ENCODE measurements at places on chromosomes 3 and 15.
A peak's percentile ranks its signal among the peaks of the same experiment; 100 is the strongest.

DNA sequence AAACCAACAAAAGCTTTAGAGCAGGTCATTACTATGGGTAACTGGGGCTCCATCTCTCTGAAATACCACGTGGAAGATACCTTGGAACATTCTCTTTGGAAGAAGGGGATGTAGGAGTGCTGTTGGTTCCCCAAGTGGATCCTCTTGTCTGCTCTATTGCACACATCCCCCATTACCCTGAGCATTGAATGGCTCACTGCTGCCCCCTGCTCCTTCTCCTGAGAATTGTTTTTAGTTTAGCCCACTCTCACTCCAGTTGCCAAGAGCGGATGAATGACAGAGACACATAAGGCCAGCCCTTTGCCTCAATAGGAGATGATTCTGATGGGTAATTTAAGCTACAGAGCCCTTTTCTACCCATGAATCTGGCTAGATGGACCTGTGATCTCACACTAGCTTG is 135.6 kb upstream of the SUCLG2 start:
- no peak for DNase-seq

GRCh38 chr3:149339931-149340309 is 6.5 kb upstream of the TM4SF18 start:
- DNase-seq: peak; percentile 98

DNA sequence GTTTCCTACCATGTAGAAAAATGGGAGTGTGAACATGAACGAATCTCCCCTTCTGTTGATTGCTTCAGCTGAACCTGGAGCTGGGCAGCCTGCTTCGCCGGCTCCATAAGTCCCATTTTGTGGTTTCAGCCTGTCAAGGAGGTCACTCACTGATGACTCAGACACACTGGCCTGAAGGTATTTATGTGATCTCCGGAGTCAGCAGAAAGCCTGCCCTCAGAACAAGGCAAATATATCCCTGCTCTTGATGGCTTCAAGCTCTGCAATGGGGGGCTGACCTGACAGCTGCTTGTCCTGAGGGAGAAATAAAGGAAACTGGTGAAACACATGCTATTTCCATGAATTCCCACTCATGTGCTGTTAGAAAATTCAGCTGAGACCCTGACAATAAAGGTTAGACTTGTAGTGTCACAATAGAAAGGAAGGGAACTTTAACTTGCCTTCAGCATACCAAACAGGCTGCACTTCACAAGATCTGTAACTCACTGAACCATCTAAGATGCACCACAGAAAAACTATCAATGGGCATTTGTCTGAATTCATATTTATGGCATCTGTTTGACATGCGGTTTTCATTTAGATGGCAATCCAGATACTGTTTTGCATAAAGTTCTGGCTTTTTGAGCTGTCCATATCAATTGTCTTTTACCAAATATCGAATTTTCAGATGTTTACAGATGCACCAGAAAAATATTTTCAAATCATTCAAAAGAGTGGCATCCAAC is 282.0 kb upstream of the VEPH1 start:
- peak; percentile 87 for DNase-seq

DNA sequence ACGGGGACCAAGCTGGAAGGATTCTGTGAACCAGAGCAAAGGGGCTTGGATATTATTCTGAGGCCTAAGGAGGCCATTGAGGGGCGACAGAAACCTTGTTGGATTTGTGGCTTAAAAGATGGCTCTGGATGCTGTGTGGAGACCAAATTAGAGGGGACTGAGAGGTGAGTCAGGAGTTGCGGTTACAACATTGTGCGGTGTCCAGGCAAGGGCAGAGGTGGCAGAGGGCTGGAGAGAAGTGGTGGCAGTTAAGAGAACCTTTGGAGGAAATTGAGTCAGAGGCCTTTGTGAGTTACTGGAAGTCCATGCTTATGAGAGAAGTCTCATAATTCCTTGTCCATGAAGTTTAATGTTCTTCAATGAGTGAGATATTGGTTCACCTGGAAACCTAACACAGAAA is 143.2 kb downstream of the FAM43A start:
- DNase-seq: no peak

DNA sequence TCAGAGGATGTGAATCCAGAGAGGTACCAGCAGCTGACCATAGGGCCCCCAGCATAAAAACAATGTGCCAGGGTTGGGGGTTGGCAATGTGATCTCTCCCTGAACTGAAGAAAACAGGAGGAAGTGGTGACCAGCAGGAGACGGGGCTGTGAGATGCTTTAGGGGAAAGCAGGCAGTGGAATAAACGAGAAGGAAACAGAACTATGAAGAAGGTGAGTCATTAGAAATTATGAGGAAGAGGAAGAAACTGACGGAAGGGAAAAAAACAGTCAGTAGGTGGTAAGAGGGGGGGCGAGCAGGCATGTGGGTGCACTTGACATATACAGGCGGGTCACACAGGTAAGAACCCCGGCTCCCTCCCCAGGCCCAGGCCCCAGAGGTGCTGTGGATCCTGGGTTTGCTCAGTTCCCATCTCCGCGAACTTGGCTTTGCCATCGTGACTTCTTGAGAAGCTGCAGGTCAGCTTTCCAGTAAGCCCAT is 42.2 kb upstream of the B3GNT5 start:
- DNase-seq: no peak

DNA sequence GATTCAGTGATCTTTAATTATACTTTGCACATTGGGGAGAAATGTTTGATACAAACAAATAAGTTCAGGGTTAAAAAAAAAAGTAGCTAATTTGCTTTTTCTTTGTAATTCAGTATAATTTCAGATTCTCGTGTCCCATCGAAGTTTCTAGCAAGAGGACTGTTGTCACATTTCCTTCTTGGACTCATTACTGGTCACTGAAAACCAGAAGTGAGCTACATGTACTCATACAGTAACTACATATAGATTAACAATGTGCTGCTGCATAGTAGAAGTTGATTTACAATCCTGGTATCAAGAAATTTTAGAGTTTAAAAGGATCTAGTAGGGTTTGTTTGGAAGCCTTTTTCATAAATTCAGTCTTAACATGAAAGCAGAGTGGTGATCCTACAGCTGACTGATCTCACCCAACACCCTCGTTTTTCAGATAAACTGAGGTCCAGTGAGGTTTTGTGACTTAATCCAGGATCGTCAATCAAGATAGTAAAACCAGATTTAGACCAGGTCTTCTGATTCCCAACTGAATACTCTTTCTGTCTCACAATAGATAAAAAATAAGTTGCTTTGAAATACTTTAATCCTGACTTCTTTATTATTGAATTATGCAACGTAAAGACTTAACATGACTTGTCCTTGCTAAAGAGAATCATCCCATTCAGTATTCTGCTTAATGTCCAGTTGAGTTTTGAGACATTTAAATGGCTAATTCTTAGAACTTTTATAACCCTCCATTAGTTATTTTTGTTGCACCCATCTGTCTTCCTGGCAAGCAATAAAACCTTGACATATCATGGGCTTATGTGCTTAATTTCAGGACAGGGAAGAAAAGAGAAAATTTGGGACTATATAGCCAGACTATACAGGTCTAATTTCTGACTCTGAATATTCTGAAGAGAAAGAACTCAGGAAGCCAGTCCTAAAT is 2.8 kb downstream of the SEC62 start:
- no peak for DNase-seq

GRCh38 chr3:192060160-192060781 is 599.3 kb downstream of the PYDC2 start:
- DNase-seq: no peak

GRCh38 chr3:17678116-17678741 is 64.2 kb downstream of the TBC1D5 start:
- peak; percentile 31 for DNase-seq

DNA sequence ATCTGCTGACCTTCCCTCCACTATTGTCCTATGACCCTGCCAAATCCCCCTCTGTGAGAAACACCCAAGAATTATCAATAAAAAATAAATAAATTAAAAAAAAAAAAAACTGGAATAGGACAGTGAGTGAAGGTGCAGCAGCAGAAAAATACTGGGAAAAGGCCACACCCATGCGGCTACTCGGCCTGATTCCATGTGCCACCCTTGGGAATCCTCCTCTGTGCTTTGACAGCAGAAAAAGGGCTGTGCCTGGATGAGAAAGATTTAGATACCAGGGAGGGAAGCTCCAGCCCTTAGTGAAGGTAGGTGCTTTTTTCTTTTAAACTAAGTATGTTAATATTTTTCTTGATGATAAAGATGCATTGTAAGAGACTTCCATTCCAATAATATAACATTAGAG is 107.8 kb downstream of the CTNNB1 start:
- no peak for DNase-seq

DNA sequence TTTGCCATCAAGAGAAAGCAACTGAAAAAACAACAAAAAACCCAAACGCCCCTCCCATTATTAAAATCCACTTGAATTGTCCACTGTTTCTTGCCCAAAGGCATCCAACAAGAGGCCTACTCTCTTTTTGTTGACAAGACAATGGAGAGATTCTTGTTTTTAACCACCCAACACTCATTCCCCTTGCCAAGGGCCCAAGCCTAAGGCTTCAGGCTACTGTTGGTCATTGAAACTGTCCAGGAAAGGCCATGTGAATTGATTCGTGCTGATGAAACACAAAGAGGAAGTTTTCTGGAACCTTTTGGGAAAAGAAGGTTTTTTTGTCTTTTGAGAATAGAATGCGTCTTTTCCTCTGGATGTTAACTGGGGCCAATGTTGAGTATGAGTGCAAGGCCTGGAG is 157.4 kb upstream of the PFN2 start:
- no peak for DNase-seq

- no peak for DNase-seq
Observed at GRCh38 chr15:58434334-58434875, 2.6 kb downstream of the LIPC start.

- DNase-seq: peak; percentile 98
Observed at GRCh38 chr3:63343674-63344073, 65.6 kb downstream of the SYNPR start.

- DNase-seq: no peak
Observed at GRCh38 chr3:160008961-160009360, 20.3 kb downstream of the IL12A start.

- DNase-seq: no peak
Observed at GRCh38 chr3:122063908-122064307, 8.7 kb downstream of the CD86 start.

DNA sequence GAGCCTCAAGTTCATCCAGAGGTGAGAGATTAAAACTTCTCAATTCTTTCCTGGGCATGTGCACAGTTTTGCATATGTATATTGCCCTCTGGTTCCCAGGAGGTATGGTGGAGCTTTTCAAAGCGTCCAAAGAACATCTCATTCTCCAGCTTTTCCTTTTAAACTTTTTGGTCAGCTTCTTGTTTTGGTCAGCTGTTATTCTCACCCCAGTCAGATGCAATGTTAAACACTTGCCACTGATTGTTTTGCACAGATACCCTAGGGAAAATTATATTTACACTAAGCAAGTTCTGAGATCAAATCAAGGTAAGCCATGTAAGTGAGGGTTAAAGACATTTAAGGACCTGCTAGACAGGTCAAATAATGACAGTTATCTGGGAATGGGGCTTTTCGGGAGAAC is 261.3 kb downstream of the EDEM1 start:
- no peak for DNase-seq

GRCh38 chr15:80160570-80161156 is 7.9 kb downstream of the FAH start:
- peak; percentile 90 for DNase-seq
